ENCODE measurements at places on chromosomes 6 and 20.

DNA sequence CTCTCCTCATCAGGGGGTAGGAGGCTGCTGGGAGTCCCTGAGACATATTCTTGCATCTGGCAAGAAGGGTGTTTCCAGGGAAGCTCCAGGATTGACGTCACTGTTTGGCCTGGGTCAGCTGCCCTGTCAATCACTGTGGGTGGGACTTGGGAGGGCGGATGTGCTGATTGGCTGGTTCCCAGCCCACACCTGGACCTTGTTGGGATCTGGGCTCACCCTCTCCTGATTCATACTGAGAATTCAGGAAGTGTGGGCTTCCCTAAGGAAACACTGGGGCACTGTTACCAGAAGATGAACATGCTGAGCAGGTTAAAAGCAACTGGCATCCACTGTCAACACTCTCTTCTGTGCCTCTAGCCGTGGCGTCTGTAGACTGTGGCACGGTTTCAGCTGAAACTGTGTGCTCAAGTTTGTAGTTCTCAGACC lies 36.5 kb downstream of the CDH26 start:
- DNase-seq, result no peak

DNA sequence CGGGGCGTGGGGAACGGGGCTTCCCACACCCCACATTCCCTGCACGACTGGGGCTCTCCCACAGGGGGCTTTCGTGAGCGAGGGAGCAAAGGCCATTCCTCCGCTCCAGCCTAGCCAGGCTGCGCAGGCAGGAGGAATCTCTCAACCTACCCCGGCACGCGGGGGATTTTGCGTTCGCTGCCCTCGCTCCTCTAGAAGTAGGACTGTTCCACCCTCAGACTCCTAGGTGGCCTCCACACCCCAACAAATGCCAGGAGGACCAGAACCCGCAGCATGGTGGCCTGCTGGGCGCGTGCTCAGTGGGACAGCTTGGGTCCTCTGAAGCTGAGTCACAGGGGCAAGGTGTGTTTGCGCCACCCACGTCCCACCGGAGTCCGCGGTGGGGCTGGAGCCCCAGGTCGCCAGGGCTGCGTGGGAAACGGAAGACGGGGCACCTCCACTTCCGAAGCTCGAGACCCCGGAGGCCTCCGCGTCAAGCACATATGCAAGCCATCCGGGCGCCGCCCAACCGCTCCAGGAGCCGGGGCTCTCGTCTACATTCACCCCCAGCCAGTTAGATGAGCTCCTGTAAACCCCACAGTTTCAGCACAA lies 1938.5 kb upstream of the DEFB115 start:
- DNase-seq, result no peak

GRCh38 chr6:150600010-150600300 lies 270 bp downstream of the PLEKHG1 start:
- no peak for DNase-seq

DNA sequence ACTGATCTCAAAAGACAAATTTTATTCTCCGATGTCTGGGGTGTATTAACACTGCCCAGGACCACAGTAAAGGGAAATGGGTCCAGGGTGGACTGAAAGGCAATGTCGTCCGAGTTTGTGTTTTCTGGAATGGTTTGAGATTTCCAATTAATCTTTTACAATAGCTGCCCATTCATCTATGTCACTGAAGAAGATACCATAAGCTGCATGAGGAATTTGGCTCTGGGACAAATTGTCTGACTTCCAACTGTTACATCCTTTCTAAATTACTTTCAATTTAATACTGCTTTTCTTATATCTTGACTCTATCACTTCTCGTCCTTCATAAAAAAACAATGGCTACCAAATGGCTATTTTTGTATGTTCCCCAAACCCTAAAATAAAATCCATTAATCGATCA lies 130.7 kb upstream of the KCNK16 start:
- no peak for DNase-seq

DNA sequence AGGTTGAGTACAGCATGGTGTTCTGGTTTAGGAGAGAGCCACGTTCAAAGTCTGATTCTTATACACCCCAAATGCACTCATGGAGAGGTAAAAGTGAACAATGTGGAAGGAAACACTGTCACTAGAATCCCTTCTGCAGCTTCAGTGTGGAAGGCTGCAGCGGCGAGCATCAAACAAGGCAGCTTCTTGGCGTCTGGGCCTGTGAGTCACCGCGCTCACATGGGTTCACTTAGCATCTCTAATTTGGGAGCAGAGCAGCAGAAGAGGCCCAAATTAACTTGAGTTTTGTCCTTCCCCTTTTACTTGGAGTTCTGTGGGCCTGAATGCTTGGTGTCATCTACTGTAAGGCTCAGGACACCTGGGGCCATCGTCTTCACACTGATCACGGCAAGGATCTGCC lies 10.9 kb upstream of the E2F1 start:
- no peak for DNase-seq

DNA sequence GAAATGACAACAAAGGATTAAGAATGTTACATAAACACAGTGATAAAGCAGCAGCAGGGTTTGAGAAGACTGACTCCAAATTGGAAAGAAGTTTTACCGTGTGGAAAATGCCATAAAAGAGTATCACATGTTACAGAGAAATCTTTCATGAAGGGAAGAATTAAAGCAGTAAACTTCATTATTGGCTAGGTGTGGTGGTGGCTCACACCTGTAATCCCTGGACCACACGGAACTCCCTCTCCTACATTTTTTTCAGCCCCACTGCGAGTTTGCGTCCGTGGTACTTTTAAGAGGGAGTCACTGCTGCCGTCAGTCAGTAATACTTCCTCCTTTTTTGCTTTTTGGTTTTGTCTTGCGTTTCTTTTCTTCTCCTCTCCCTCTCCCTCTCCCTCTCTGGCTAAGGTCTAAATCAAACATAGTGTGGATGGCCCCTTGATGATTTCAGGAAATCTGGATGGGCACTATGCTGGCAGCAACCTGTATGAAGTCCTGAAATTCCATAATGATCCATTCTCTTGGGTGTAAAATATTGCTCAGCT lies 112.3 kb downstream of the MAN1A1 start:
- no peak for DNase-seq

GRCh38 chr6:32118782-32119628 lies 9.0 kb downstream of the ATF6B start:
- DNase-seq, result peak; percentile 68

DNA sequence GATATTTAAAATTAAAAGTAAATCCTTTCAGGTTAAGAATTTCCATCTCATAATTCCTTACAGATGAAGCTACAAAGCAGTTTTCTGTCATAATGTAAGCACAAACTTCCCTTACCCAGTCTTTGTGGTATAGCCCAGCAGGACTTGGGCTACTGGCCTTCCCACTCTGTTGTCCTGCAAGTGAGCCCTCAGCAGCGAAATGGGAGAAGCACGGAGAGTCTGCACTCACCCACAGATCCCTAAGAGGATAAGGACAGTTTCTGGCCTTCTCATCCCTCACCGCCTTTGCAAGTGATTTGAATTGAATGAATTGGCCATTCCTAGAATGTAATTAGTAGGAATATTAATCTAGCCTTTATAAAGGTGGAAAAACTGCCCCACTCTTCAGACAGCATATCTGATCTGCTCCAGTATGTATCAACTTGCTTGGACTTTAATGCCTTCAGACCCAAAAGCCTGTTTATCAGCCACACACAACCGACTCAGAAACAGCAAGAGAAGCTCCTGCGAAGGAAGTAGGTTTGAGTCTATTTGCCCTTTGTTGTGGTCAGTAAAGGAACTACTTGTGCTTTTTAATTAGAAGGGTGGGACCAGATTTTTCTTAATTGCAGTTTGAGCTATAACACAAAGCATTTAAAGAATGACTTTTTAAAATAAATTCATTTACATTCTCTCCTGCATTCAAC lies 29.9 kb upstream of the PRDM1 start:
- no peak for DNase-seq

- DNase-seq, result no peak
Observed at GRCh38 chr20:33281550-33282146, 1.4 kb upstream of the BPIFB1 start.

DNA sequence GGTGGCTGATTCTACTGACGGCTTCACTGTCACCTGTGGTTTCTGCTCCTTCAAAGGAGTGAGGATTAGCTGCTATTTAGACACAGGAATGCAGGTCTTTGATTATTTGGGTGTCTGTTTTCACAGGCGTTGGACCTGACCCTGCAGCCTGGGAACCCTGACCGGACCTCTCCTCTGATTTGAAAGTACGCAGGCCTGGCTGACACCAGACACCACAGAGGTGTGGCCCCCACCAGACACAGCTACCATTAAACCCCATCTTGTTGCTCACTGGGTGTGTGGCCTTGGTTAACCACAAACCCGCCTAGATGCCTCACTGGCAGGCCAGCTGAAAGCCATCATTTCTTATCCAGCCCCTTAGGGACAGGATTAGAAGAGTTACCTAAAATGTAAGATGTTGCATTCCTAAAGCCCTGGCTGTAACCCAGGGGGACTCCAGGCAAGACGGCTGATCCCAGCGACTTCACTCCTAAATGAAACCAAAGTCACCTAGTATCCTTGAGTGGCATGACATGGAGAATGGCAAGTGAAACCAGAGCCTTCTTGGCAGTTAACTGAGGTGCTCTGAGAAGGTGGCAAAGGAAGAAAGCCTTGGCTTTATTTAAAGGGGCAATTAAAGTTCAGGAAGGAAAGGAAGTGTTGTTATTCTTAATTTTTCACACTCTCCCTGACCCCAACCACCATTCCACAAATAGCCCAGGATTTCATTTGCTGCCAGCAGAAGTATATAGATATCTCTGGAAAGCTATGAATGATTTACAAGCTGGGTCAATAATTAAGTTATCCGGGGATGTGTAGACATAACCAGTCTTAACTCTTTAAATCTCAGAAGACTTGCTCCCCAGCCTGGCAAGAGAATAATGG lies 169.9 kb downstream of the QRSL1 start:
- no peak for DNase-seq

GRCh38 chr20:3710703-3711483 lies 1.5 kb downstream of the SIGLEC1 start:
- peak; percentile 74 for DNase-seq

DNA sequence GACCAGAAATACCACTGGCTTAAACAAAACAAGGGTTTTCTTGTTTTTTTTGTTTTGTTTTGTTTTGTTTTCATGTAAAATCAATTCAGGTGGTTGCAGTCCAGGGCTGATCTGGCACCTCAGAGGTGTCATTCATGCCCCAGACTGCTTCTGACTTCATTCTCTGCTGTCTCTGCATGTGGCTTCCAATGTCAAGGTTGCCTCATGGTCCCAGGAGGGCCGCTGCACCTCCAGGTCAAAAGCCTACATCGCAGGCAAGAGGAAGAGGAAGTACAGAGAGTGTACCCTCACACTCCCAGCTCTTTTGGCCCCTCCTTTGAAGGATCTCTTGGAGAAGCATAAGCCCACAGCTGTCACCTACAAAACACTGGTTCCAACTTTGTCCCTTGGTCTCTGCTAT lies 1.4 kb upstream of the BTN3A1 start:
- DNase-seq, result no peak

DNA sequence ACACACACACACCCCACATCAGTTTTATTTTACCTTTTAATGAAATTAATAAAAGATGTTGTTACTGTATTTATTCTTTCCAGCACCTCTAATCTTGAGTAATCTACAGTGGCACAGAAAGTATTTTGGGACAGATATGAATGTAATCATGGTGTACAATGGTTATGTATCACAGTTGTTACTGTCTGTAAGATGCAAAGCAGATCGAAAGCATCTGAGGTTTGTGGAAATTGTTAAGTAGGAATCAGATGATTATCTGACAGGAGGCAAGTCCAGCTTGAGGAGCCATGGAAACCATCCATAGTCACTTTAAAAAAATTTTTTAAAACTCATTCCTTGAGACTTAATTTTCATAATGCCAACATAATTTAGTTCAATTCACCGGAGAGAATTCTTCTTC lies 636.3 kb upstream of the MARCKS start:
- DNase-seq, result no peak

GRCh38 chr20:37881601-37882343 lies 21.2 kb upstream of the VSTM2L start:
- DNase-seq, result no peak

GRCh38 chr6:108363889-108364313 lies 69.0 kb downstream of the AFG1L start:
- DNase-seq, result no peak

GRCh38 chr6:145042559-145042958 lies 692.8 kb downstream of the EPM2A start:
- DNase-seq, result no peak

GRCh38 chr6:63582579-63583231 lies 10.4 kb downstream of the LOC128125822 start:
- DNase-seq, result no peak

- no peak for DNase-seq
Observed at GRCh38 chr6:46046558-46047174, 31.0 kb upstream of the CLIC5 start.

DNA sequence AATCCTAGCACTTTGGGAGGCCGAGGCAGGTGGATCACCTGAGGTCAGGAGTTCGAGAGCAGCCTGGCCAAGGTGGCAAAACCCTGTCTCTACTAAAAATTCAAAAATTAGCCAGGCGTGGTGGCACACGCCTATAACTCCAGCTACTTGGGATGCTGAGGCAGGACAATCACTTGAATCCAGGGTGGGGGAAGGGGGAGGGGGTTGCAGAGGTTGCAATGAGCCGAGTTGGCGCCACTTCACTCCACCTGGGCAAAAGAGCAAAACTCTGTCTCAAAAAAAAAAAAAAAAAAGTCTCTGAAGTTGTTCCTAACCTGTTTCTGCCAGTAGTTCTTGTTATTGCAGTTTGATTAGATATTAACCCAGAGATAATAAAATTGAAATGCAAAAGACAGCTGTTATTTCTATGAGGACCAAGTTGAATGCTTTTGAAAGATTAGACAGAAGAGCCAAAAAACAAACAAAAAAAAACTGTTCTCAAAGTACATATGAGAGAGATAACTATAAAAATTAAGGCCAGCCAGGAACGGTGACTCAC lies 22.6 kb downstream of the PIGU start:
- DNase-seq, result no peak

GRCh38 chr6:125843593-125843992 lies 52.8 kb downstream of the NCOA7 start:
- DNase-seq, result no peak

- no peak for DNase-seq
Observed at GRCh38 chr6:150740453-150740852, 125.0 kb upstream of the MTHFD1L start.

GRCh38 chr6:55101157-55101556 lies 73.2 kb upstream of the HCRTR2 start:
- no peak for DNase-seq

- DNase-seq, result no peak
Observed at GRCh38 chr6:37025621-37026466, 20.4 kb downstream of the FGD2 start.

- no peak for DNase-seq
Observed at GRCh38 chr20:57959589-57959988, 249.8 kb upstream of the PMEPA1 start.

DNA sequence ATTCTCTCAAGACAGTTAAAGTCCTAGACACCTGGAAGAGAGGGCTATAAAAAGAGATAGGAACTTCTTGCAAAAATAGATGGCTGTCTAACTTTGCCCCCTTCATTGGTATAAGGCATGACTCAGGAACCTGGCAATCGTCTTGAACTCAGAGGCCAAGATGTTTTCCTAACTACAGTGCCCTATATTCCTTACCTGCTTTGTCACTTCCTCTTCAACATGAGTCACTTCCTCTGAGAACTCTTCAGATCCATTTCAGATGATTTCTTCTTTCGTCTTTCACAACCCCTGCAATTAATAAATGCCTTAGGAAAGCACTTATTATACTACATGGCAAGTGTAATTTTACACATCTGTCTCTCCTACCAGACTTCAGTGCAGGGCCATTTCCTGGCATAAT lies 83.5 kb downstream of the HAO1 start:
- DNase-seq, result no peak
